ENCODE measurements at places on chromosomes 11 and 22. TPM values are rescaled to one million over a fixed set of nuclear protein-coding genes. Genes with fewer than 3 reads are reported as not detected.

DKK3 gene
- polyA plus RNA-seq, result 935 TPM

GRCh38 chr11:5285703-5286340 lies 15.9 kb downstream of the OR51B4 start:
- DNase-seq, result no peak

DNA sequence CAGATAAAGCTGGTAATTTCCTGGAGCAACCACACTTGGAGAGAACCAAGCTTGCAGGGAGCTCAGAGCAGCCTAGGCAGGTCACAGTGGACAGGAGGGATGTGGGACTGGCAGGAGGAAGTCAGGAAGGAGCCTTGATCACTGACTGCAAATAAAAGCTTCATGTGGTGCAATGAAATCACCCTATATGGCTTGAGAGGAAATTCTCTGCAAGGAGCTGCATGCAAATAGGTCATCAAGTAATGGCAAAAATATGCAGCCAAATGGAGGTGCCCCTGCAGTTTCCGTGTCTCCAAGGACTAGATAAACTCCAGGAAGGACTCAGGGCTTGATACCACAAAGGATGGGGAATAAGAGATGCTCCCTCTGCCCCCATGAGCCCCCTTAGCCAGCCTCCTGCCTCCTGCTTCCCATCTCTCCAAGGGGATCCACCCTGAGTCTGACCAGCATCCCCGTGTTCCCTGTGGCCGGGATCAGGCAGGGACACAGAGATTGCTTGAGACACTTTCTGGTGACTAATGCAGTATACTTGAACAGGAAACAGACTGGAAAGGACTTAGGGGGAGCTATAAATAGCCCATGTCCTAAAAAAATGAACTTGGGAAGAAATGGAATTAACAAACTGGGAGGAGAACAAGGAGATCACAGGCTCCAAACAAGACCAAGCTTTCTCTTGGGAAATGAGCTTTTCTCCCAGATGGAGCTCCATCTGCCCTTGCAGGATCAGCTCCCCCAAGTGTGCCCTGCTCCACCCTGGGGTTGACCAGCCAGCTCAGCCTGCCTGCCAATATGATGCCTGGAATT lies 23.9 kb upstream of the MICAL2 start:
- DNase-seq, result peak; percentile 89

GRCh38 chr22:35657571-35658312 lies 9.5 kb downstream of the APOL6 start:
- no peak for DNase-seq

DNA sequence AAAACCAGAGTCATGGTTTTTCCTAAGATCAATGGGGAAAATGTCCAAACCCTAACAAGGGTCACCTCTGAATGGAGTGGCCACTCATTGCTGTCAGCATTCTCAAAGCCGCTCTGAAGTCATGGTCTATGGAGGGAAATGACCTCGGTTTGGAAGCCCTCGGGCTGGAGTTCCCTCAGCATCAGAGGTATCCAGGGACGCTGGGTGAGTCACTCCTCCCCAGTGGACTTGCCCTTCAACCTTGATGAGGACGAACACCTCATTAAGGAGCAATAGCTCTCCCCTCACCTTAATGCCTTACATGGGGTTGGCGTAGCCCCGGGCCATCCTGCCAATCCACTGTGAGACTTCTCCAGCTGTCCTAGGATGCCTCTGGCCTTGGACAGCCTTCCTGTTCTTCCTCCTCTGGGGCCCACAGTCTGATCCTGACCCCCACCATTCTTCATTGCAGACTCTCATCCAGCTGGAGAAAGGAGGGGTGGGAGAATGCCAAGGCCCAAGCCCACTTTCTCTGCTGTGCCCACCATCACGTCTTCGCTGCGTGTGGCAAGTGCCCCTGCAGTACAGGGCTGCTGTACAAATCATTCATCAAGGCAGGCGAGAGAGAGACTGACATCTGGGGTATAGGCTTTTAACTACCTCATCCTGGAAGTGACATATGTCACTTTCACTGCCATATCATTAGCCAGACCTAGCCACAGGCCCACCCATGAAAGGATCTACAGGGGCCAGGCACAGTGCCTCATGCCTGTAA lies 25.4 kb upstream of the MYH9 start:
- no peak for DNase-seq

- no peak for DNase-seq
These were observed 10.8 kb upstream of the ANKRD13D start for GRCh38 chr11:67278135-67278938.

DNA sequence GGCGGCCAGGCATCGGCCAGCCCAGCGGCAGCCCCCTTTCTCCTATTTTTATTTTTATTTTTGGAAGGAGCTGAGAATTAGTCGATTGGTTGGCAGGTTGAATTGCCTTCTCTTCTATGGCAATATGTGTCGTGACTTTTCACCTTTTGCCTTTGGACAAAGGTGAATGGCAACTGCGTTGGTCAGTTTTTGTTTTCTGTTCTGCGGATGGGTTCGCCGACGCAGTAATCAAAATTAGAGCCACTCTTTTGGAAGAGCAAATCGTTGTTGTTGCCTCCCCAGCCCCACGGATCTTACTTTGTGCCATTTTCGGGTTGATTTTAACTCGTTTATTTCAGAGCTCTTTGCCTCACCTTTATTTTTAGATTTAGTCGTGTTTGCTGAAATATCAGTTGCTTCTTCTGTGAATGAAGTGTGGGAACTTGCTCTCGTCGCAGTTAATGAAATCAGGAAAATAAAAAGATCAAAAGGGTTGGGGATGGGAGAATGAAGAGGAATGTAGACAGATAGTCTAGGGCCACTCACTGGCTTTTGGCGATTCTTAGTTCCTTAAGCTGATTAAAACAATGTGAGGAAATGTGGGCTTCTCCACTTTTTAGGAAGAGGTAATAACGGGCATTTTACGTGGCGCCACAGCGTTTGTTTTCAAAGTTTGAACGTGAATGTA lies 1.6 kb downstream of the CECR2 start:
- DNase-seq, result no peak

GRIA4 gene
- polyA plus RNA-seq, result 0.33 TPM

LMO2 gene
- polyA plus RNA-seq, result not detected

GRCh38 chr11:102237096-102237735 lies 80.1 kb upstream of the BIRC3 start:
- DNase-seq, result no peak

- DNase-seq, result no peak
These were observed 3.1 kb downstream of the MIF start for GRCh38 chr22:23897320-23897719.

FAM180B gene
- polyA plus RNA-seq, result not detected

- DNase-seq, result no peak
These were observed 2.7 kb downstream of the LRRC56 start for GRCh38 chr11:539971-540481.

- no peak for DNase-seq
These were observed 917 bp downstream of the RPS6KA4 start for GRCh38 chr11:64359712-64360445.

DNA sequence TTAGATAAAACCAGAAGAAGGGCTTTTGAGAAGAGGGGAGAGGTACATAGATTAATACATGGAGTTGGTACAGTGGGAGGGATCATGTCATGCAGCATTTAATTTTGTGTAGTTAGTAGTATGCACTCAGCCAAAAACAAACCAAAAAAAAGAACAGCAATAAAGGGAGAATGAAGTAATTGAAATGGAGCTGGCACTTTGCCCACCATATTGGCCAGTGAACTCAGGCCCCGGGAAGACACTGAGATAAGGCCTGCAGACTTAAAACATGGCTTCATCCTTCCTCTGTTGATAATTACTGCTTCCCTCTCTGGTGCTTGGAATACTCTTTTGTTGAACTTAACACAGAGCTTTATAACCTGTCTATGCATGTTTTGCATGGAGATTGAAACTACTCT lies 3.1 kb downstream of the PANX1 start:
- no peak for DNase-seq

GRCh38 chr11:35874751-35875450 lies 69.0 kb upstream of the LDLRAD3 start:
- no peak for DNase-seq

DNA sequence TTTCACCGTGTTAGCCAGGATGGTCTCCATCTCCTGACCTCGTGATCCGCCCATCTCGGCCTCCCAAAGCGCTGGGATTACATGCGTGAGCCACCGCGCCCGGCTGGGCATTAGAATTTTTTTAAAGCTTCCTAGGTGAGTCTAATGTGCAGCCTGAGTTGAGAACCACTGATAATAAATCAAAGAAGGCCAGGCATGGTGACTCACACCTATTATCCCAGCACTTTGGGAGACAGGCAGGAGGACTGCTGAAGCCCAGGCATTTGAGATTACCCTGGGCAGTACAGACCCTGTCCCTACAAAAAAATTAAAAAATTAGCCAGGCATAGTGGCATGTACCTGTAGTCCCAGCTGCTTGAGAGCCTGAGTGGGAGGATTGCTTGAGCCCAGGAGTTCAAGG lies 13.7 kb downstream of the MEI1 start:
- no peak for DNase-seq

- no peak for DNase-seq
These were observed 30.9 kb downstream of the C11orf91 start for GRCh38 chr11:33669598-33670249.

DNA sequence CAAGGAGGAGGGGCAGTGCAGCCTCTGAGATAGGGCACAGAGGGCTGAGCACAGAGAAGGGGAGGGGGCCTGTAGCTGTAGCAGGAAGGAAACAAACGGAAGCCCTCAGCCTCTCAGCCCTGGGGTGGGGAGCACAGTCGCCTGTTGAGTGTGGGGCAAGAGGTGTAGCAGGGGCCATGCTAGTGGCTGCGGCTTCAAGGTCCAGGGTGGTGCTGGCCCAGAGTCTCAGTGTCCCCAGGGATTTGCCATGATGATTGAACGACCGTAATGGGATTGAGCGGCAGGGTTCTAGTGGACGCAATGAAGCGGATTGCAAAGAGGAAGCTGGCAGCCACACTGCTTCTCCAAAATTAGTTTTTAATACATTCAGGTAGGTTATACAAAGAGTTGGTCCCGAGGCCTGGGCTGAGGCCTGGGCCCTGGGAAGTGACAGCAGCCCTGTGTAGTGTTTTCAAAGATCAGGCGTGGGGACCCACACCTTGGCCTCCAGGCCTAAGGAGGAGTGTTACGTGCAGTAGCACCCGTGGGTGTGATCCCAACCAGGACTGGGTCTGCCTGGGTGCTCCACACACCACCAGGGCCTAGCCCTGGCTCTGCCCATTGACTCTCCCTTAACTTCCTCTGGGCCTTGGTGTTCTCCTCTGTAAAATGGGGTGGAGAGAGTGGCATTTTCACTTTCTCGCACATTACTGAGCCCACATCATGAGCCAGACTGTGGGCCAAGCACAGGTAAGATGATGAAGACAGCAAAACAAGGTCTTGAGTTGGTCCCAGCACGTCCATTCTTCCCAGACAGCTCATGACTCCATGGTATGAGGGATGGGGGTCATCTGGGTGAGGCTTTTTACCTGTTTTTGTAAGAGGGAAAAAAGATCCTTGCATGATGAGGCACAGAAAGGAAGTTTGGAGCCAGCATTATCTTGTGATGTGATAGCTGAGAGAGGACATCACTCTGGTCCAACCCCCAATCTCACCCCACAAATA lies 13.1 kb downstream of the LRRC32 start:
- no peak for DNase-seq

Measured in AG04450 (cell line).